Ascending aorta (tissue), 2 donors: ENCODE measurements at places on chromosomes 4 and X.

DNA sequence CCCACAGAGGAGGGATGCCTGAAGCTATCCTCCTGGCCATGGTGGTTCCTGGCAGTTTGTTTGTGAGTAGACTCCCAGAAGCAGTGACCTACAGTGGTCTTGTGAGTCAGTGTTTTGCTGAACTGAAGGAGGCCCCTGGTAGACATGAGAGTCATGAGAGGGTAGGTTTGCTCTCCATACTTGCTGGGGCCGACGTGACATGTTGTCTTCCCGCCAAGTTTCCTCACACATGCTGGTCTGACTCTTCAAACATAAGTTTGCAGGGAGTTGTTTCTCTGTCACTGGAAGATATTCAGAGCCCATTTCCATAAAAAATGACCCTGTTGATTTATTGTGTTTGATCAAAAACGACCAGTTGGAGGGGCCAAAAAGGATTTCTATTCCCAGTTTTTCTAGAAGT lies 131.1 kb upstream of the SCML1 start:
- no peak for DNase-seq

DNA sequence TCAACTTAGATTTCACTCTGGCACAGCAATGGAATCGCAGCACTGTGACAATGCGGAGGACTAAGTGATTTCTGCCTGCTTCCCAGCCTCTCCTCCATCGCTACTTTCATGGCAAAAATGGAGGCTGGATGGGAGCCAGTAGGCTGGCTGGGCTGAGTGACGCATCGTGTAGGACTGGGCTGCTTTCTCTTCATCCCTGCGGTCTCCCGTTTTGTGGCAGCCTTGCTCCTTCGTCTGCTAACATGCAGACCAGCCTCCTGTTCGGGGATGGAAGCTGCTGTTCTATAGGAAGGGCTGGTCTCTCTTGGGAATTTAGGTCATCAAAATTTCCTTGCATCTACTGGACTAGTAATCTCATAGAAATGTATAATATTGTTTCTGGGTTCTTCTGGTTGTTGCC lies 15.8 kb upstream of the RGS12 start:
- no peak for DNase-seq

DNA sequence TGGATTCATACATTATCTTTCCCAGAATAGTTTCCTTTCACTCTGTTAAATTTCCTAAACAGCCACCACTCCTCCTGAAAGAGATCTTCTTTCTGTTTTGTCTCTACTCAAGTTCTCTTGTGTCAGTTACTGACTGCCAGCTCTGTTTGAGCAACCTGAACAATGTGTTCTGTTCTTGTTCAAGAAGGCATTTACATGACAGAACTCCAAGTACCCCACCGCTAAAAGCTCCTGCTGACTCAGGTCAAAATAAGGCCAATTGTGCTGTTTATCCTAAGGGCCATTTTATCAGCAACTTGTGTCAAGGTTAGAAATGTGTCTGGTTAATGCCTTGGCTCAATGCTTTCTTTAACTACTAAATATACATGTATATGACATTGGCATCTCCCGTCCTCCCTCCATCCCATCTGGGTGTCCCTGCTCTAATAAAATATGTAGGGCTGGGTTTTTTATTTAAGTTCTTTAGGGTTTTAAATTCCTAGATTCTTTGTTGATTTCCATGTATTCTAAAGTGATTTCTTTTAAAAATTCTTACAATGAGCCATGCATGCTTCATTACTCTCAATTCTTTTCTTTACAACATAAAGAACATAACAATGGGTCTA lies 144.3 kb upstream of the PAQR3 start:
- DNase-seq = no peak

- no peak for DNase-seq
Measured at GRCh38 chrX:6505960-6506359, 29.0 kb downstream of the VCX3A start.

DNA sequence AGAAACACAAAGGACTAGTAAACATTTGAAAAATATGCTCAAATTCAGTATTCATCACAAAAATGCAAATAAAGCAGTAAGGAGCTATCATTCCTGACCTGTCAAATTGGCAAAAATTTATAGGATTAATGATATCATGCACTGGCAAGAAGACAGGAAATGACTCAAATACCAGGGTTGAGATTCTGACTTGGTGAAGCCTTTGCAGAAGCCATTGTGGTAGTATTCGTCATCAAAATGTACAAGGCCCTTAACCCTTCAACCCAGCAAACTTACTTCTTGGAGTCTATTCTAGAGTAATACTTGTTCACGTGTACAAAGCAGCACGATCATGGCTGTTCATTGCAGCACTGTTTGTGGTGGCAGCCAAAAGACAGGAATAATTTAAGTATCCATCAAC lies 132.4 kb downstream of the ENOX2 start:
- no peak for DNase-seq

- DNase-seq = no peak
Measured at GRCh38 chr4:7429601-7430078, 5.1 kb downstream of the PSAPL1 start.

- no peak for DNase-seq
Measured at GRCh38 chr4:8847331-8847730, 24.3 kb downstream of the HMX1 start.
